ENCODE measurements at places on chromosomes 2 and 18.

GRCh38 chr18:77046994-77047393 is 85.6 kb downstream of the MBP start:
- no peak for DNase-seq

- no peak for DNase-seq
Observed at GRCh38 chr2:192053921-192054320, 140.8 kb downstream of the TMEFF2 start.

- DNase-seq: no peak
Observed at GRCh38 chr2:237333748-237334147, 80.2 kb downstream of the COL6A3 start.

DNA sequence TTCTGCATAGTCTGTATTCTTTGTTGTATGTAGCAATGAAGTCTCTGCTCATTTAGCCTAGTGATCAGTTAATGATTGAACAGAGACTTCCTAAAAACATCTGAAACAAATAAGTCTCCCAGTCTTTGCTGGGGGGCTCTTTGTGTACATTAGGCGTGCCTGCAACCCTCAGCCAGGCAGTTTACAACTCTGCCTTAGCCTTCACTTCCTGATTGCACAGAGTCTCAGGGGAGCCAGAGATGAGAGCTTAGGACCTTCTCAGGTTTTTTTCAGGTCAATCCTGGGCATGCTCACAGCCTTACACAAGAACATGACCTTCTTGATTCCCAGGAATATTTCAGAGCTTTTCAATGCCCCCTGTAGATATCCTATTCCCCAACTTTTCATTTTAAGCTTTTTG is 44.0 kb upstream of the BIN1 start:
- no peak for DNase-seq

- DNase-seq: no peak
Observed at GRCh38 chr2:132607426-132608090, 62.4 kb downstream of the LYPD1 start.

DNA sequence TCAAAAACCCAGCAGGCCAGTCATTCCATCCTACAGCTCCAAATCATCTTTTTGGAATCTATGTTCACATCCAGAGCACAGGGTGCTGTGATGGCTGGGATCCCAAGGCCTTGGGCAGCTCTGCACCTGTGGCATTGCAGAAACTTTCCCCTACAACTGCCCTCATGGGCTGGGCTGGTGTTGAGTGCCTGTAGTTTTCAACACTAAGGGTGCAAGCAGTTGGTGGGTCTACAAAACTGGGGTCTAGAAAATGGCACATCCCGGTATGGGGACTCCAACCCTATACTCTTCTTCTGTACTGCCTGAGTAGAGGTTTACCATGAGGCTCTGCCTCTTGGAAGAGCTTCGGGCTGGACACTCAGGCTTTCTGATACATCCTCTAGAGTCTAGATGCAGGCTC is 95.2 kb upstream of the TEKT4 start:
- DNase-seq: no peak

DNA sequence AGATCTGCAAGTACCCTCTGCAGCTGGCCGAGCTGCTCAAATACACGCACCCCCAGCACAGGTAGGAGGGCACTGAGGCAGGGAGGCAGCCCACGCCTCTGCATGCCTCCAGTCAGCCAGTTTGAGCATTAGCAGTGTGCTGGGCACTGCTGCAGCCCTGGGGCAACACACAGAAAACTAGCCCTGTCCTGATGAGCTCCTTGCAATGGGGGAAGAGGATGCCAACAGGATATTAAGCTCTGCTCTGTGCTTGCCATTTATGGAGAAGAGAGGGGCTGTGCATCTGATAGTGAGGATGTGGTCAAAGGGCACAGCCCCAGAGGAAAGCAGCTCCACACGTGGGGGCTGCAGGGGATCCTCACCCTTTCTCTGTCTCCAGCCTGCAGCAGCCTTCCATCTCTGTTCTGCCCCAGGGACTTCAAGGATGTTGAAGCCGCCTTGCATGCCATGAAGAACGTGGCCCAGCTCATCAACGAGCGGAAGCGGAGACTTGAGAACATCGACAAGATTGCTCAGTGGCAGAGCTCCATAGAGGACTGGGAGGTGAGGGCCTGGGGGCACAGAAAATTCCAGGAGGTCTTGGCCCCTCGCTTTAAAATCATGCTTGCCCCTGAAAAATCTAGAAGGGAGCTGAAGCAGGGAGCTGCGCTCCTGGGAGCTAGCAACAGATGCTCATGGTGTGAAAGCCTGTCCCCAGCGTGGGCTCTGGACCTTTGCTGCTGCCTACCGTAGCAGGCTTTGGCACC is 51.7 kb downstream of the FAM168B start:
- DNase-seq: no peak

DNA sequence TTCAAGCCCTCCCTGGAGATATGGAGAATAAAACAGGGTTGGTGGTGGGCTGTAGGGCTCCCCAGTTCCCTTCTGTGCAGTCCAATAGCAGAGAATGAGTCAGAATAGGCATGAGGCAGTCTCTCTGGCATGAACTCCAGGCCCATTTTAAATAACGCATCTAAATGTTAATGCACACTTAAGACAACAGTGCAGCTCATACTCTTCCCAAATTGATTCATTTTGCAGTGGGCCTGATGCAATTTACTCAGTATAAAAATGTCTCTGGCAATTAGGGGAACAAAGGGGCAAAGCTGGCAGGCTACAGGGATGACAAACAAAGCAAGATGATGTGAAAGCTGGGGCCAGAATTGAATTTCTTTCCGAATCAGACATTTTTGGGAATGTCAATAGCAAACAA is 402.8 kb downstream of the CLIP4 start:
- no peak for DNase-seq

Measured in activated CD4-positive, alpha-beta T cell treated with anti-CD3 and anti-CD28 coated beads, Interleukin-2, amount 10 ng/mL, durations not matched to agents 7 days and 5 days (primary cell).